Activated T-helper 17 cell treated with anti-CD3 and anti-CD28 coated beads, Interleukin-2, amount 50 U/mL, for 72 hours (primary cell): ENCODE measurements at places on chromosomes 11 and 22. TPM values are rescaled to one million over a fixed set of nuclear protein-coding genes. Genes with fewer than 3 reads are reported as not detected.
A peak's percentile ranks its signal among the peaks of the same experiment; 100 is the strongest.

The PANX3 gene
- not detected for total RNA-seq

The CRYAB gene
- not detected for total RNA-seq

- ATAC-seq, result no peak
These were observed 8.8 kb downstream of the NPTXR start for GRCh38 chr22:38834991-38835390.

The SCGB1D2 gene
- not detected for total RNA-seq

DNA sequence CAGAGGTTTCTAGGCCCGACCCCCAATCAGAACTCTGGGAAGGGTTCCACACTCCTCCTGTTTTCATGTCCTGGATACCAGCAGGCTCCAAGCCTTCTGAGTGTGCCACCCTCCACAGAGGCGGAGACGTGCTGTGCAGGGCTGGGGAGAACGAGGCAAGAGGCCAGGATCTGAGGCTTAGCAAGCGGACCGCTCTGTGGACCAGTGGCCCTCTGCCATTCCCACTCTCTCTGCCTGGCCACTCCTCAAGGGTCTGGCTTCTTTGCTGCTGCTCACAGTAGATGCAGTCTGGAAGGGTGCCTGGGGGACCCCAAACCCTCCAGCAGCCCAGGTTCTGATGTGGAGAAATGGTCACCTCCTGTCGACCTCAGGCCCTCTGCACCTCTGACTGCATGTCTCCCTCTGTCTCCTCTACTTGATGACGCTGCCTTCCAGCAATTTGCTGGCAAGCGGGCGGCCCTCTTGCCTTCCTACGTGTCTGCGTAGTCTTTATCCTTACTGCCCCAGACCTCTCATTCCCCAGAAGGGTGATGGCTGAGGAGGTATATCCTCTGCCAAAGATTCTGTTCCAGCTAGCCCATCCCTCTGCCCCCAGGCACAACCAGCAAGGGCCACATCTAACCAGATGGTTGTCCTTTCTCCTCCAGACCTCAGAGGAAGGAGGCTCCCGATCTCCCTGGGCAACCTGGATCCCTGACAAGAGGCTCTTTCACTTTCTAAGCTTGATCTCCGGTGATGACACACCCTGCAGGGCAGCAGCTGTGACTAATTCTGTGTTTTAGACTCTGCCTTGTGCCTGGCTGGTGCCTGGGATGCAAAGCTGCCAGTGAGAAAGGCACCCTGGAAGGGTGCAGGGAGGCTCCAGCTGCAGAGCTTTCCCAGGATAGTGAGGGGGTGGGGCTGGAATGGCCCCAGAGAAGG is 87.3 kb downstream of the NAT10 start:
- ATAC-seq, result peak; percentile 72
